NCI-H460 (cell line): ENCODE measurements at places on chromosomes 6 and 20. TPM values are rescaled to one million over a fixed set of nuclear protein-coding genes. Genes with fewer than 3 reads are reported as not detected.

BMP6 gene
- total RNA-seq, result 30.8 and 33.2 TPM in 2 replicates

CASS4 gene
- 0.05 TPM in 1 of 2 replicates, not detected in the other for total RNA-seq

LTA gene
- total RNA-seq, result not detected in 2 replicates

SCGN gene
- not detected in 2 replicates for total RNA-seq

TREM1 gene
- 0.67 TPM in 1 of 2 replicates, not detected in the other for total RNA-seq

KHDC1L gene
- not detected in 2 replicates for total RNA-seq

ADGRF5 gene
- 0.05 TPM in 1 of 2 replicates, not detected in the other for total RNA-seq

OR2J3 gene
- not detected in 2 replicates for total RNA-seq

MYH7B gene
- 0.05 and 0.49 TPM in 2 replicates for total RNA-seq

SH3BGRL2 gene
- total RNA-seq, result 0.32 and 0.61 TPM in 2 replicates

C6orf132 gene
- not detected in 2 replicates for total RNA-seq

NKX2-2 gene
- total RNA-seq, result not detected in 2 replicates

WFDC6 gene
- total RNA-seq, result 0.22 TPM in 1 of 2 replicates, not detected in the other

SLC2A10 gene
- total RNA-seq, result 0.23 and 0.30 TPM in 2 replicates

GGTLC1 gene
- not detected in 2 replicates for total RNA-seq

ASF1A gene
- 54.6 and 56.8 TPM in 2 replicates for total RNA-seq

CTNNBL1 gene
- total RNA-seq, result 36.1 and 37.6 TPM in 2 replicates

TMC2 gene
- not detected in 2 replicates for total RNA-seq

ADTRP gene
- total RNA-seq, result 0.25 TPM in 1 of 2 replicates, not detected in the other

DLL1 gene
- total RNA-seq, result 0.14 and 0.17 TPM in 2 replicates

OPN5 gene
- not detected in 2 replicates for total RNA-seq

SPDEF gene
- not detected in 2 replicates for total RNA-seq

SYNDIG1 gene
- total RNA-seq, result not detected in 2 replicates

FLOT1 gene
- 137 and 149 TPM in 2 replicates for total RNA-seq

CCM2L gene
- not detected in 2 replicates for total RNA-seq

SLC12A5 gene
- total RNA-seq, result not detected in 2 replicates
